ENCODE measurements at places on chromosomes 2 and 18.

GRCh38 chr18:50820901-50821520 is 1.2 kb upstream of the MRO start:
- DNase-seq, result no peak

GRCh38 chr18:2441544-2441943 is 129.8 kb downstream of the METTL4 start:
- DNase-seq, result no peak

- DNase-seq, result no peak
Observed at GRCh38 chr18:69885841-69886531, 61.7 kb downstream of the CD226 start.

- DNase-seq, result no peak
Observed at GRCh38 chr2:102126169-102126568, 16.4 kb upstream of the IL1R1 start.

GRCh38 chr18:11020877-11021414 is 128.4 kb downstream of the PIEZO2 start:
- no peak for DNase-seq

Data from occipital lobe (tissue), 3 donors.